Stimulated activated memory B cell treated with anti-CD40 and anti-IgM and Interleukin-4, amounts not matched to agents 10 μg/mL and 1 μg/mL and 100 μg/mL, for 72 hours (primary cell): ENCODE measurements at places on chromosomes 3 and 15.

DNA sequence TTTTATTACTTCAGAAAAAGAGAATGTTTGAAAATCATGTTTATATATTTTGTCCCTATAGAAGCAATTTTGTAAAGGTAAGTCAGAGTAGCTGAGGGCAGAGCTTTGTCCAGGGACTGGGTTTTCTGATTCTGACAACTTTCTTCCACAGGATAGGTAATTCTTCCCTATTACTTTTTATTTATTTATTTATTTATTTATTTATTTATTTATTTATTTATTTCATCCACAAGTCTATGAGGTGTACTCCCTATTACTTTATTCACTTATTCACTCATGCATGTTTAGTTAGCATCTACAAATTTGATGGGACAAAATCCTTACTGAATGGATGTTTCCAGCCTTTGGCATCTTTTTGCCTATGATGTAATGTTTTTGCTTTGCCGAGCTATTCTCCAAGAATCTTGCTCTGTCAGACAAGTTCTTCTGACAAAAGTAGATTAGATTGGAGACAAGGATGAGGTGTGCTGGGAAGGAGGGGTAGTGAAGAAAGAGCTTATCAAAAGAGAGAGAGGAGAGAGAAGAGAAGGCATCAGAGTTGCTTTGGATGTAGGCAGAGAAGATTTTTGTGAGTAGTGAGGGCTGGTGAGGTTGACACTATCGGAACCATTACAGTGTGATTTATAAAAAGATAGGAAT, 119.4 kb downstream of the SPATA16 start:
- ATAC-seq, result no peak

GRCh38 chr3:185311991-185312390, 50.9 kb upstream of the MAP3K13 start:
- ATAC-seq, result no peak

- no peak for ATAC-seq
Measured at GRCh38 chr15:39874890-39875549, 45.0 kb downstream of the GPR176 start.

DNA sequence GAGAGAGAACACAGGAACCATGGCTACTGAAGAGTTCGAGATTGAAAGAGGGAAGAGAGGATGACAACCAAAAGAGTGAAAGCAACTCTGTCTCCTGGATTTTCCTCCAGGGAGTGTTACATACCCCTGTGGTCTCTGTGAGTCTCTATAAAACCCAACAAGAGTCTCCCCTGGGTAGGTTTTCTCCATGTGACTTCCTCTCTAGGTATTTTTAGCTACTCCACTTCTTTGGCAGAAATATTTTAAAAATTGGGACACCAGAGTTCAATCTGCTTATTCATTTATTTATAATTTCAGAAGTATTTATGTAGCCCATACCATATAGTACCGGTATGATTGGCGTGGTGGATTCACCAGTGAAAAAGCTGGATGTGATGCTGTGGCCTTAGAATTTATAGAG, 671.7 kb upstream of the NR2F2 start:
- no peak for ATAC-seq

GRCh38 chr3:174347474-174348138, 511.5 kb upstream of the NAALADL2 start:
- no peak for ATAC-seq

DNA sequence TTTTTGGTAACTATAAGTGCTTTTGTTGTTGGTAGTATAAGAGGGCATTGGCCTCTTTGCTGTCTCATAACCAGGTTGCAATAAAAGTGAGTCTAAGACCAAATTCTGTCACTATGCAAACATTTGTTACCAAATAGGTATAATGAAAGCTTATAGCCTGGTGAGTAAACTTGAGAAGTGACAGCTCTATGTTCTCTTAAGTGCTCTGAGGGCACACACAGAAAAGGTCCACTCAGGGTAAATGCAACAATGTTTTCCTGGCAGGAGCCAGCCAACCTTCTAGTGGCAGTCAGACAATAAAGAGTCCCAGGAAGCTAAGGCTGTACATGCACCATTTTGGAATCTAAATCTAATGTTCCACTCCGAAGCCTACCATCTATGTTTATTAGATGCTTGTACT, 262.1 kb upstream of the TGFBR2 start:
- no peak for ATAC-seq

GRCh38 chr3:21750080-21750696, 822 bp downstream of the ZNF385D start:
- ATAC-seq, result no peak

- ATAC-seq, result peak; percentile 96
Measured at GRCh38 chr3:112132975-112133448, at the start of gene GCSAM. Gene GCSAM, minus strand, starts transcription at chr3:112133248. Its CDS starts 128 bp downstream, at chr3:112133120.

DNA sequence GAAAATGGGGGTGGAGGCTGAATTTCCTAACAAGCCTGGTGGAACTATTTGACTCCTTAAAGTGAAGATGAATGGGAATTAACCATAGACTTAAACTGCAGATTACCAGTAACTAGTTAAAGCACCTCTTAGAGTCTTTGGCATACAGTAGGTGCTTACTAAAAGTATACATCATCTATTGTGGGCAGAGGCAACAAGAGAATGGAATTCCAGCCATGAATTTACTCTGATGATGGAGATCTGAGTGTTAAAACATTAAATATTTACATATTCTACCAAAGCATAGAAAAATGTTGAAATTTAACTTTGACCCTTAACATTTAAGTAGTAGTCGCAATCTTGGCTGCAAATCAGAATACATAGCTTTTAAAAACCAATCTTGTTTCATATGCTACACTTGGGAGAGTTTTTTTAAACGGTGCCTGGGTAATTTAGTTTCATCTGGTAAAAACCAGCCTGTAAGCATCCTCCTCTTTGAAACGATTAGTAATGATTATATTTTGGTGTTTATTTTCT, 5.2 kb downstream of the UBA5 start:
- no peak for ATAC-seq

- no peak for ATAC-seq
Measured at GRCh38 chr3:64945171-64945729, 257.4 kb upstream of the ADAMTS9 start.

DNA sequence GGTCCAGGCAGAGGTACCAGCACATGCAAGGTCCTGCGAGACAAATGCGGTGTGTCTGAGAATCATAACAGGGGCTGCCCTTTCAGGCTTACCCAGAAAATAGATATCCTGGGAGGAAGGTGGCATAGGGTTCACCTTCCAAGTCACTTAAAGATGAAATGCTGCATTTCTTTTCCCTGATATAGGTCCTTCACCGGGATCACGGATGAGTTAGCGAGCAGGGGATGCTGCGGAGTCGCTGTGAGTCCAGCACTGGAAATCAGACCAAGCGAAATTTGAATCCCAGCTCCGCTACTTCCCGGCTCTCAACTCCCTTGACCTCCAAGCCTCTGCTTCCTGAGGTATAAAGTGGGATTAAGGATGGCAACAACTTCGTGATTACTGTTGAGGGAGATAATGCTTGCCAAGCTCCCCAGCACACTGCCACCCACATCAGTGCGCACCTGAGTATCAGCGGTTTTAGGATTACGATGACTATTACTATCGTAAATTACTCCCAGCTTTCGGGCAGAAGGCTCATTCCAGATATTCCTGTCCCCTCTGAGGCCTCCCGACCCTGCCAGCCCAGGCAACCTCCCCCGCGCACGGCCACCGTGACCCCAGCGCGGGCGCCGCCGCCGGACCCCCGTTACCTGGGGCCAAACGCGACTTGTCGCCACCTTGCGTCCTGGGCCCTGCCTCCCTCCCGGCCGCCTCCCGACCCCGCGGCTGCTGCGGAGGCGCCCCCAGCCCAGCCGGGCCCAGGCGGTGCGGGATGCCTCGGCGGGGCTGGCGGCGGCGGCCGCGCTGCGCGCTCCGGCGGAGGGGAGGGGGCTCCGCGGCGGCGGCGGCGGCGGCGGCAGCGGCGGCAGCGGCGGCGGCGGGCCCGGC, 589 bp upstream of the GPR27 start:
- no peak for ATAC-seq

DNA sequence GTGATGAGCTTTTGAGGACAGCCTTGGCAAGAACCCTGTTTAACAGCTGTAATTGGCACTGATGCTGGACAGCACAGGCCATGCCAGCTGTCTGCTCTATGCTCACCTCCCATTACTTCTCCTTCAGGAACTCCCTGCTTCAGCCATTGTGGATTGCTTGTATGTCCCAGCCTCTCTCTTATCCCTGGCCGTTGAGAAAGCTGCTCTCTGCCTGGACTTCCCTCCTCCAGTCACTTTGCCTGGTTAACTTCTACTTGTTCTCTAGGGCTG, 444.5 kb downstream of the EPHB1 start:
- no peak for ATAC-seq

DNA sequence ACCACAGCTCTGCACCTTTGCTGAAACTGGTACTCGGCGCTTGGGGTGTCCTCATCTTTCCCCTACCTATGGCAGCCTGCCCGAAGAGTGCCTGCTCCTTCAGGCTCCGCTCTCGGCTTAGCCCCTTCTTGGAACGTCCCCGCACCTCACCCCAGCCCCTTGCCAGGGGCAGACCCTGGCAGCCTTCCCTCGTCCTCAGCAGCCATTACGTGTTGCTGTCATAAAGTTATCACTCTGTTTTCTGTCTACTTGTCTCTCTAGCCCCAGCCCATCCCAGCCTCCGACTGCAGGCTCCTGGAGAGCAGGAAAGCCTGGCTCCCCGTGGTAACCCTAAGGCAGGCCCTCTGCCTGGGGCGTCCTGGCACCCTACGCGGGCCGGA, 5.1 kb upstream of the BAHD1 start:
- ATAC-seq, result no peak

- no peak for ATAC-seq
Measured at GRCh38 chr15:88949734-88950400, 36.7 kb upstream of the MFGE8 start.

GRCh38 chr3:135532021-135532420, 433.5 kb upstream of the PPP2R3A start:
- ATAC-seq, result no peak

DNA sequence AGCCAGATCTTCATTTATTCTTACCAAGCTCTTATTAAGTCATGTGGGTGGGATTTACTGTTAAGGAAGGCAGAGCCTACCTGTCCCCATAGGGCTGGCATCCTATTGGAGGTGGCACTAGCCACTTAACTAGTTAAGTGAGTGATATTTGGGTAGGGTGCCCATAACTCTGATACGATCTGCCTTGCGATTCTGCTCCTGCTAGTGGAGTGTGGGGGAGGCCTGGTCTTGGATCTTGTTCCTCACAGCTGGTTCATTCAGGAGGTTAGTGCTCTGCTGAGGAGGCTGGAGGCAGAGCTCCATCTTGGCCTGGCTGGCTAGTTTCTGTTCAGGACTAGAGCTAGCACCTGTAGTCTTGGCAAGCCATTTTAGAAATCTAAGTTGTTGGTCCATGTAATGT, 9.3 kb downstream of the BAHD1 start:
- no peak for ATAC-seq
